ENCODE measurements at places on chromosomes 5 and 9.

DNA sequence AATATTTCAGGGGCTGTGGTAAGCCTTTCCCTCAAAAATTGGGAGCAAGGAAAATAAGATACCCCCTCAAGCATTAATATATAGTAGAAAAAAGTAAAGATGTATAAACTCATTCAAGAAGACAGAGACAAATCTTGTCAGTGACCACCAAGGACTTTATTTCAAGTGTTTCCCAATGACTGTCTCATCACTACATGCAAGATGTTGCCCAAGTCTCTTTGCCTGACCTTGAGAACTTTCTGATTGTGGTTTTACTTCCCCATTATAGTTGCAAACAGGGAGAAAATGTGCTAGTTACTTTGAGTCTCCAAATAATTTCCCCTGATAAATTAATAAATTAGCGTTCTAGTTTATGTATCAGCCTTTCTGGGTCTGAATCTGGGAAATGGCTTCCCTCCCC, 4.0 kb upstream of the SLC46A2 start:
- DNase-seq: no peak

GRCh38 chr9:90793729-90794128, 7.9 kb upstream of the SYK start:
- no peak for DNase-seq

GRCh38 chr5:79042188-79042587, 27.3 kb downstream of the DMGDH start:
- no peak for DNase-seq

- DNase-seq: no peak
These were observed 33.6 kb downstream of the RFX3 start for GRCh38 chr9:3492214-3492613.

GRCh38 chr9:132078699-132079356, 839 bp downstream of the MED27 start:
- no peak for DNase-seq

GRCh38 chr5:93503598-93504067, 77.4 kb downstream of the NR2F1-AS1 start:
- no peak for DNase-seq

- no peak for DNase-seq
These were observed 305.4 kb downstream of the TLR4 start for GRCh38 chr9:118009614-118010013.

- peak; percentile 75 for DNase-seq
These were observed 28.9 kb downstream of the SHC3 start for GRCh38 chr9:89149726-89150125.

DNA sequence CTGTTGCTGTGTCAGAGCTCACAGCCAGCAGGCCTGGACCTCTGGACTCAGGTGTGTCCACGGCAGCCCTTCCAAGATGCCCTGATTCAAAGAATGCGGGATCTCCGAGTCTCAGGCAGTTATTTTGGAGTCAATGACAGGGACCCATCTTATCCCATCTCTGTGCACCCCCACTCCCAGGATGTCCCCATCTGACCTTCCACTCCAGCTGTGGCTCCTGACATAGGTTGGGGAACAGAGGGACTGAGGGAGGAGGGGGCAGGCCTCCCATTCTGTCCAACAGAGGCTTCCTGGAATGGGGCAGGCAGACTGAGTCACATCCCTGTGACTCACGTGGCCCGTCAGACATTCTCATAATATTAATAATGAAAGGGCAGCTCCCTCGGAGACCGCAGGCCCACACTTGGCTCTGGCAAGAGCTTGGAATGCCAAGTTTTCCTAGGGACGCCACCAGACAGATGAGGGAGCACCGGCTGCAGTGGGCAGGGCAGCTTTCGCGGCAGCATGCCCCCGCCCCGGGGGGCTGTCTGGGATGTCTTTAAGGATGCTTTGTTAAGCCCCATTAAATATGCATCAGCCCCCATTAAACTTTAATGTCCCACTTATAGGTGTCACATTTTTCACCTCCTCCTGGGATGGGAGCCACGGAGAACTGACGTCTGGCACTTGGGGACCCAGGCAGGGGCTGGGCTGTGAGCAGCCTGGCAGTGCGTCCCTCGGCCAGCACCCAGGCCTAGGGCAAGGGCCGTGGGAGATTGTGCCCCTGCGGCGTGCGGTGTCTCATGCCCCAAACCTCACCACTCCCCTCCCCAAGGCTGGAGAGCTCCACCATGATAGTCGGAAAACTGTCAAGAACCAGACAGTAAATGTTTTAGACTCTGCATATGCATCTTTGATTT, 23.6 kb upstream of the FIBCD1 start:
- peak; percentile 94 for DNase-seq

- DNase-seq: no peak
These were observed 541.1 kb upstream of the GRAMD2B start for GRCh38 chr5:125882061-125882460.

DNA sequence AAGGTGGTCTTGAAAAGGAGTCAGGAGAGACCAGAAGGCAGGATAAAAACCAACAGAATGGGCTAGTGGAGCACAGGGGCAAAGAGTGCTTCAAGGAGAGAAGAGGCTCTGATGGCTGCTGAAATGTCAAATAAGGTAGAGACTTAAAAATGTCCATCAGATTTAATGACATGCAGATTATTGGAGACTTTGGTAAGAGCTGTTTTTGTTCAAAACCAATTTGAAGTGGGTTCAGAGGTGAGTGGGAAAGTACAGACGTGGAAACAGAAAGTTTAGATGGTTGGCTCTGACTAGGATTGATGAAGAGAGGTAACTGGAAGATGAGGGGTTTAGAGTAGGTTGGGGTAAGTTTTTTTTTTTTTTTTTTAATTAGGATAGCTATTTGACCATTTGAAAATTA, 14.1 kb downstream of the SLC25A46 start:
- no peak for DNase-seq

DNA sequence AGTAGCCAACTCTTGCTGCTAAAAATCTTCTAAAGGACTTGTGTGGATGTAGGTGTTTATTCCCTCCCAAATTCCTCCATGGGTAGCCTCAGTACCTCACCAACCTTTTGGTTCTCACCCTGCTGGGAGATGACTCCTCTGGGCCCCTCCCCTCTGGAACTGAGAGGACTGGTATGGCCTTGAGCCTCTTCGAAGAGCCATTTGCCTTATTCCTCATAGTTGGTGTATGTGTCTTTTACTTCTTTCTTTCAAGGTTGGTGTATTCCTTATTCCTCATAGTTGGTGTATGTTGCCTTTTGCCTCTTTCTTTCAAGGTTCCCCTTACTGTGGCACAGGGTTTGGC, 48.3 kb downstream of the GNAQ start:
- DNase-seq: no peak
